Activated T-cell treated with anti-CD3 and anti-CD28 coated beads, Interleukin-2, amount 50 U/mL, for 1 hour (primary cell): ENCODE measurements at places on chromosomes 7 and 10.
A peak's percentile ranks its signal among the peaks of the same experiment; 100 is the strongest.

DNA sequence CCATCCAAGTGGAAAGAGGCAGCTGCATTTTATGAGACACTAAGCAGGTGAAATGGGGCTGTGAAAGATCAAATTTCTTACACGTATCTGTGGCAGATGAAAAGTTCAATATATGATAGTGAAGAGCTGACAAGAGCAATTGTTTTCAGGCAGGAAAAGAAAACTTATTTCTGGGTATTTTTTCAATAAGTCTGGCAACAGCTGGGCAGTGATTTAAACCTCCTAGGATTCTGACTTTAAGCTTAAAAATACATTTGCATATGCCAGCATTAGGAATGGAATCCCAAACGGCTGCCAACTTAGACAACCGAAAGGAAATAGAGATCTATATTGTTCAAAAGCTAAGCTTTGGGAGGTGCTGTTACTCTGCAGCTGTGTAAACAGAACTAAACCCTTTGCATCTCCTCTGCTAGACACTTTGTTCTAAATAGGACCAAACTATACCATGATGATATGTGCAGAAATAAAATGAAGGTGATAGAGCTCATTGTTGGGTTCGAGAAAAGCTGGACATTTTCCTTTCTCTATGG, 26.1 kb downstream of the DYNC1I1 start:
- DNase-seq = no peak

- no peak for DNase-seq
These were observed 118.6 kb downstream of the STRA8 start for GRCh38 chr7:135352285-135352684.

DNA sequence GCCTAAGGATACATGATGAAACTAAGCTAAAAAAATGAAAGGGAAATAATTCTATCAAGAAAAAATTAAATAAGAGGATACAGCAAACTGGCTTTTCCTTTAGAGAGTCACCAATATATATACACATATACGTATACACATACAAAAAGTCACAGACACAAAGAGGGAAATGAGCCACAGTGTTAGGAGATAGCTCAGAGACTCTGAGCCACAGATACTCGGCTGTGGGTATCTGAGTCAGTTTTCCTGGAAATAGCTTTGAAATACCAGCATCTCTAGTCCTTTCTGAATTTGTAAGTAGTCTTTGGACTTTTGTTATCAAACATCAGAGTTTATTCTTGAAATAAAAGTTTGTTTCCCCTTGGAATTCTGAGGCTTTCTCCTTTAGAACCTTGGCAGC, 111.8 kb downstream of the TBXAS1 start:
- DNase-seq = no peak

DNA sequence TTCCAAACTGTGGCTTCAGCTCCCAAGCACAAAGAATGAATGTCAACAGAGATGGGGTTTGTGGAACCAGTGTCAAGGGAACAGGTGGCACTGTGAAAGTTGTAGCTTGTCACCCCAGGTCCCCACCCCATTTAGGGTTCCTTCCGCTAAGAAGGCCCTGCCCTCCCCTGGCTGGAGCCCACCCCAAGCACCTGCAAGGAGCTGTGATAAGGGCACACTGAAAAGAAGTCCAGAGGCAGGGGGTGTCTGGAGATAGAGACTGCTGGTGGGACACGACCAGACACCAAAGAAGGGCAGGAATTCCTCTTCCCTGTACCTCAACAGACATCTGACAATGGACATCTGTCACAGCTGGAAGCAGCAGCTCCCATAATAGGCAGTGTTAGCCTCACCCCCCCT, 4.5 kb downstream of the GRID1 start:
- no peak for DNase-seq

DNA sequence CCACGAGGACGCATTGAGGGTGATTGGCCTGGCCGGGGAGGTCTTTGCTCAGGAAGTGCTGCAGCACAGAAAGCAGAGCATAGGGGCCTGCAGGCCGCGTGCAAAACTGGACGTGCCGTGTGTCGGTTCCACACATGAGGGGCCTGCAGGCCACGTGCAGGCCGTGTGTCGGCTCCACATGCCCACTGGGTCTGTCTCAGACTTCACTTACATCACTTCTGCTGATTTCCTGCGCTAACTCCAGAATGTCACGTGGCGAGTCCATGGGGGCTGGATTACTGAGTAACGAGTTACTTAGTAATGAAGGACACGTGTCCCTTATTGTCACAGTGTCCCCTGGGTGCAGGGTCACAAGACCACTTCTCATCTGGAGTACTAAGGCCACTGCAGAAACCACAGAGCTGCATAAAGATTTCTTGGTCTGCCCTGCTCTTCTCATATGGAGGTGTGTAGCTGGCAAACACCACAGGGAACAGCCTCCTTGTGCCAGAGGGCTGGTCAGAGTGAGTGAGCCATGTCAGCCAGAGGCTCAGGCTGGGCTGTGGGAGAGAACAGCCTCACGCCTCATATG, 60.8 kb downstream of the GDI2 start:
- DNase-seq = no peak

DNA sequence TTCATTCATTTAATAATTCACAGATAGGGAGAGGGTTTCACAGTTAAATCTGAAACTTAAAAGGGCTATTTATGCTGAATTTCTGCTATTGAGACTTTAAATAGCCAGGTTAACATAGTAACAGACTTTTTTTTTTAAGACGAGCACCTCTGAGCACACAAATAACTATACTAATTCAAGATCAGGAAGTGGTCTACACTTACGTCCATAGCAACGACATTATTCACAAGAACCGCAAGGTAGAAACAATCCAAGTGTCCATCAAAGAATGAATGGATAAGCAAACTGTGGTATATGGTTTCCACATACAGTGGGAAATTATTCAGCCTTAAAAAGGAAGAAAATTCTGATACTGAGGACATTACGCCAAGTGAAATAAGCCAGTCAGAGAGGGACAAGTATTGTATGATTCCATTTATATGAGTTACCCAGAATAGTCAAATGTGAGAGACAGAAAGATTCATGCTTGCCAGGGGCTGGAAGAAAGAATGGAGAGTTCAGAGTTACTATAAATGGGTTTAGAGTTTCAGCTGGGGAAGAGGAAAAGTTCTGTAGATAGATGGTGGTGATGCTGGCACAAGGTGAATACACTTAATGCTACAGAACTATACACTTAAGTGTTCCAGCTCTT, 140.3 kb upstream of the LAMB4 start:
- DNase-seq = no peak

DNA sequence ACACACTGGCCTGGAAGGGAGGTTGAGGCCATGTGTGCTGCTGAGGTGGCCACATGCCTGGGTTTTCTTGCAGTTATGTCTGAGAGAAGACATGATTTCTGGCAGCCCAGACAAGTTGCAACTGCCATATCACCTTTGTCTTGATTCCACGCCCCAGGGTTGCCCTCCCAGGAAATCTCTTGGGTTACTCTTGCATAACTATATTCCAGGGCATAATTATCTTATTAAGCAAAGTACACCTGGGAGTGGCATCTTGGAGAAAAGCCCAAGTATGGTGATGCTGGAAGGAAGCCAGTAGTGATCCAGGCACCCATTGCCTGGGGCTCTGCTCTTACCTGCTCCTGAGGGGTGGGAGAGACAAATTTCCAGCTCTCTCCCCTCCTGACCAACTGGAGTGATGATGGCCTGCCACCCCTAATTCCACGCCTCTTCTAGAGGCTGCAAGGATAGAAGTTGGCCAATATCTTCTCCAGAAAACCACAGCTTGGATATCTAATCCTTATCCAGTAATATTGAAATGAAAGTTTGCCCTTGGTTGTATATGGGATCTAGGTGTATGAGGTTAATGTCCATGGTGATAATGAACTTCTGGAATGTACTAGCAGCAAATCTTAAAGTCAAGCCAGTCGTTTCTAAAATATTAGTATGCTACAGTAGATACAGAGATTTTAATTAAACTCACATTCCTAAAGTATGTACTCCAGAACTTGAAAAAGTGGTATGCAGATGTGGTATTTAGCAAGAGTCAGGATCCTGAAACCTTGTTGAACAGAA, 5.0 kb downstream of the AKR1B10 start:
- no peak for DNase-seq

GRCh38 chr7:30237271-30237695, 47.1 kb upstream of the ZNRF2 start:
- DNase-seq = no peak

GRCh38 chr7:45574416-45574668, 174 bp downstream of the ADCY1 start:
- DNase-seq = no peak

GRCh38 chr10:70558871-70559810, 43.4 kb downstream of the PRF1 start:
- peak; percentile 64 for DNase-seq

GRCh38 chr7:143292876-143293275, 4.7 kb downstream of the CASP2 start:
- DNase-seq = no peak

- DNase-seq = no peak
These were observed 1193.0 kb upstream of the CELF2 start for GRCh38 chr10:9824631-9825071.

DNA sequence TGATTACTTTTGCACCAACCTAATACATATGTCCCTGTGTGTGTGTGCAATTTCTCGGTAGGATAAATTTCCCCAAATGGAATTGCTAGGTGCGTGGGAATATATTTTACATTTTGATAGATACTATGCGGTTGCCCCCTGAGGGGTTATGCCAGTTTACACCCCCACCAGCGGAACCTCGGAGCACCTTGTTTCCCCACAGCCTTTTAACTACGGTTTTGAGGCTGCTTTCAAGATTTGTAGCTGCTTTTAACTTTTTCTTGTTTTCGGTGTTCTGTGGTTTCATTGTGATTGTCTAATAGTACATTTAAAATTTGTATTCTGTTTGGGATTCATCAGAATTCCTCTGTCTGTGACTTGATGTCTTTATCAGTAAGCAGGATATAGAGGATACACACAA, 22.0 kb downstream of the PROSER2 start:
- DNase-seq = no peak
